ENCODE measurements at places on chromosomes 16 and 17.

DNA sequence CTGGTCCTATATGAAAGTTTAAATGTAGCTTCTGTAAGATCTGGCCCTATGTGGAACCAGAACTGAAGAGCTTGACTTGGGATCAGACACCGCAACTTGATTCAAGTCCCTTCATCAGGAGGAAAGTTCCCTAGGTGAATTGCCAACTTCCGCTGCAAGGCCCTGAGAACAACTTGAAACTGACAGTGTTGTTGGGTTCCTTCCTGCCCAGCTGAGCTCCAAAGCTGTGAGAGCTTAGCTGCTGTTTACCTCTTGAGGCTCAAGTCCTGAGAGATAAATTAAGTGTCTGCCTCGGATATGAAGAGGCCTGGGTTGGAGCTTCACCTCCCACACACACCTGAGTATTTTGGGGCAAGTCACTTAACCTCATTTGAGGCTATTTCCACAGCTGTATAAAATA is 44.7 kb downstream of the REXO5 start:
- DNase-seq: no peak

GRCh38 chr17:70138291-70138865 is 31.0 kb upstream of the KCNJ2 start:
- no peak for DNase-seq

DNA sequence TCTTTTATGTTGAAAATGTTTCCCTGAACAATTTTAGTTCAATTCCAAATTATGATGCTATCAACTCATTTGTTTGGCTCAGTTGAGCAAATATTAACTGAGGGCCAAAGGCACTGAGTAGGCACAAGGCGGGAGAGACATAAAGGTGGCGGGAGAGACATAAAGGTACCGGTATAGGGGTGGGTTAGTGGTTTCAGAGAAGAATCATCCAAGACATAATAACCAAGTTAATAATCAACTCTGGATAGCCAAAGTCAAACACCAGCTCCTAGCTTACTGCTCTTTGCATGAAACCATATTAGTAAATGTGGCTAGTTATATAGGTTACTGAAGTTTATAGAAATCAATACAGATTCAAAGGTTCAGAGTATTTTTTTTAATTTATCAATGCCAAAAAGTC is 91.7 kb downstream of the RPGRIP1L start:
- DNase-seq: no peak

DNA sequence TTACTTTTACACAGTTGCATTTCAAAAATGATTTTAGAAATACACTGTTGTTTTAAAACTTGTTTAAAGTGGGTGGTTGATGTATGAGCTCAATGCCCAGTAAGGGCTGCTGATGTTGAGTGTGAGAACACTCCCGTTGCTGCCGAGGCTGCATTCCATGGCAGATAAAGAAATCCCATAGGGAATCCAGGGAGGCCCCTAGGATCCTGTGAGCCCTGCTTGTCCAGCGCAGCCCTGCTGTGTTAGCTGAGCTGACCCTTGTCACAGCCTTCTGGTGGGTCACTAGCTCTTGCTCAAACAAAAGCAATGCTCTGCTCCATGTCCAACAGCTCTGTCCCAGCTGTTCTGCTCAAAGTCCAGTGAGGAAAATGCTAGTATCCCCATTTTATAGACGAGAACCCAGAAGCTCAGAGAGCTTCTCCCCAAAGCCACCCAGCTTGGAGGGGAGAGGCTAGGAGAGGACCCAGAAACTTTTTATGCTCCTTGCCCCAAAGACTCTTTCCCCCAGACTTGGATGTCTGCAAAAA is 18.6 kb upstream of the COL1A1 start:
- DNase-seq: no peak

- peak; percentile 13 for DNase-seq
These were observed 59.4 kb upstream of the ALOX12 start for GRCh38 chr17:6936370-6937028.

GRCh38 chr16:52069866-52070265 is 477.1 kb downstream of the TOX3 start:
- DNase-seq: peak; percentile 65

DNA sequence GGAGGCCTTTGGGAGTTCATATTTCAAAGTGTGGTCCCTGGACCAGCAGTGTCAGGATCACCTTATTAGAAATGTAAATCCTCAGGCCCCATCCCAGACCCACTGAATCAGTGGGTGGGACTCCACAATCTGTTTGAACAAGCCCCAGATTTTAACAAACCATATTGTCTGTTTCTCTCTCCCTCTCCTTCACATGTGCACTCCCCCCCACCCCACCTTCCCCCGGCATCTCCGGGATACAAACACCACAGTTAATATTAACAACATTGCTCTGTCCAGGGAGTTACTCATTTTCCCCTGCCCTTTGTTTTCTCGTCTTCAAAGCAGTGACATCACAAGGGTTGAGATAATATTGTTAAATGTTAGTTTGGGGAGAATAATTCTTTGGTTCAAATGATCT is 127.3 kb downstream of the KATNIP start:
- DNase-seq: peak; percentile 86

DNA sequence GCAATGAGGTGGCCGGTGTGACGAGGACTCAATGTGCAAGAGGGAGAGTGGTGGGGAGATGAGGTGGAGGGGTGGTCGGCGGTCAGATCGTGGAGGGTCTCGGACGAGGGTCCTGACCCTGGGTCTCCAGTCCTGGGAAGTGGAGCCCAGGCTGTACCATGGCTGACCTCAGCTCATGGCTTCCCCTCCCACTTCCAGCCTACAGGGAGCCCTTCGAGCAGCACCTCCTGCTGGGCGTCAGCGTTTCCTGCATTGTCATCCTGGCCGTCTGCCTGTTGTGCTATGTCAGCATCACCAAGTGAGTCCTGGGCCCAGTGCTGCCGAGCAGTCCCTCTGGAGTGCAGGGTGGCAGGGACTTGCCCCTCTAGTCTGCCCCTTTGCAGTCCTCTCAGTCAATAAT is 41.8 kb downstream of the IL4R start:
- peak; percentile 8 for DNase-seq

DNA sequence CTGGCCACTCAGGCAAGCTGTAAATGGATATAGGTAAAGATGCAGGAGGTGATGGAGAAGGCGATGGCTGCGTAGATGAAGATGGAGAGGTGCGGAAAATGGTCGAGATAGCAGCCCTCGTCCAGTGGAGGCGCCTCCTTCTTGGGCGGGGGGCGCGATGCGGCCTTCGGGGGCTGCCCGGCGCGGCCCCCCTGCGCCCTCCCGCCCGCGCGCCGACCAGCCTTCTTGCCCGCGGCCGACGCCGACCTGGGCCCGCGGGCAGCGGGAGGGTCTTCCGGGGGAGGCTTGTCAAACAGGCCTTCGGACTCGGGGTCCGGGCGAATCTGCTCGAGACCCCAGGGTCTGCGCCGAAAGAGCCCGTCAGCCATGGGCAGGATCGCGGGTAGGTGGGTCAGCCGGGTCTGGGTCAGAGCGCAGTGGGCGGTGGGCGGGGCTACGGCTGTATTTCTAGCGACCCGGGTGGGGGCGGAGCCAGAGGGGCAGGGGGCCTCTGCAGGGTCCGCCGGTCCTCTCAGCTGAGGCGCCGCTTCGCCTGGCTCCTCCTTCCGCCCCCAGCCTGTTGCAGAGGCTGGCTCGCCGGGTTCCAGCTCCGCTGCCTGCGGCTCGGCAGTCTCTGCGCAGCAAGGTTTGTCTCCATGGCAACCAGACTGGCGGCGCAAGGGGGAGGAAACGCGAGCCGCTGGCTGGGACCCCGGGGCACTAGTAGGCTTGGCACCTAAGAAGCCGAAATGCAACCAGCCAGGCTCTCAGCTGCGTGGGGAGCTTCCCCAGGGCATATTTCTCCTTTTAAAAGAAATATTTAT is 14.4 kb downstream of the MIS12 start:
- peak; percentile 95 for DNase-seq

- DNase-seq: no peak
These were observed 63.4 kb downstream of the BRIP1 start for GRCh38 chr17:61799812-61800484.

DNA sequence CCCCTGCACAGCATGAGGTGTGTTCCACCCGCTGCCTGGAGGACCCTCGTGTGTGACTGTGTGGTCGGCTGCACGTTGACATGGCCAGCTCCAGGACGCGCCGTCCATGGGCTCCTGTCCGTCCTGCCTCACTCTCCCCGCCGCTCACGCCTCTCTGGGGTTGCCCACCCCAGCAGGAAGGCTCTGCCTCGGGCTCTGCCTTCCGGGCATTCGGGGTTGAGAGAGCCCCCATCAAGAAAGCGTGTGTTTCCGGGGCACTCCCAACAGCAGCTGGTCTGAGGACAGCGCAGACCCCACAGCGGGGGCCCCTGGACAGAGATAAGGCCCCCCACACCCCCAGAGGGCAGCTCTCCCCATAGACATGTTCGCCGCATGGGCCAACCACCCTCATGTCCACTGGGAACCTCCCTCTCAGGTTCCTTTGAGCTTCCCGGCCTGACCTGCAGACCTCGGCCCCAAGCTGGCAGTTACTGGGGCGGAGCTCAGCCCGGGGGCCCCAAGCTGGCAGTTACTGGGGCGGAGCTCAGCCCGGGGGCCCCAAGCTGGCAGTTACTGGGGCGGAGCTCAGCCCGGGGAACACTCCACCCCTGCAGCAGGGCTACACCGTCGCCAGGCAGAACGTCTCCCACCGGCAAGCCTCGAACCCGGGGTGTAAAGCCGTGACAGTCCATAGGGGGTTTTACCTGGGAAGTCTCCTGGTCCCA is 8.4 kb upstream of the PIEZO1 start:
- DNase-seq: peak; percentile 29

DNA sequence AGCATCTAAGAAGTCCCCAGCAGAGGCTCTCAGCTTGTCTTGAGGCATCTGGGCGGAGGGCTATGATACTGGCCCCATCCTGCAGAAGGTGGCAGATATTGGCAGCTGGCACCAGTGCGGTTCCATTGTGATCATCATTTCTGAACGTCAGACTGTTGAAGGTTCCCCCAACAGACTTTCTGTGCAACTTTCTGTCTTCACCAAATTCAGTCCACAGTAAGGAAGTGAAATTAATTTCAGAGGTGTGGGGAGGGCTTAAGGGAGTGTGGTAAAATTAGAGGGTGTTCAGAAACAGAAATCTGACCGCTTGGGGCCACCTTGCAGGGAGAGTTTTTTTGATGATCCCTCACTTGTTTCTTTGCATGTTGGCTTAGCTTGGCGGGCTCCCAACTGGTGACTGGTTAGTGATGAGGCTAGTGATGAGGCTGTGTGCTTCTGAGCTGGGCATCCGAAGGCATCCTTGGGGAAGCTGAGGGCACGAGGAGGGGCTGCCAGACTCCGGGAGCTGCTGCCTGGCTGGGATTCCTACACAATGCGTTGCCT is at the start of gene CIITA:
TSS of gene CIITA (plus strand) at position 404 of the 543 bp plus-strand sequence. CDS start at position 533, 129 bp downstream.
- peak; percentile 47 for DNase-seq

DNA sequence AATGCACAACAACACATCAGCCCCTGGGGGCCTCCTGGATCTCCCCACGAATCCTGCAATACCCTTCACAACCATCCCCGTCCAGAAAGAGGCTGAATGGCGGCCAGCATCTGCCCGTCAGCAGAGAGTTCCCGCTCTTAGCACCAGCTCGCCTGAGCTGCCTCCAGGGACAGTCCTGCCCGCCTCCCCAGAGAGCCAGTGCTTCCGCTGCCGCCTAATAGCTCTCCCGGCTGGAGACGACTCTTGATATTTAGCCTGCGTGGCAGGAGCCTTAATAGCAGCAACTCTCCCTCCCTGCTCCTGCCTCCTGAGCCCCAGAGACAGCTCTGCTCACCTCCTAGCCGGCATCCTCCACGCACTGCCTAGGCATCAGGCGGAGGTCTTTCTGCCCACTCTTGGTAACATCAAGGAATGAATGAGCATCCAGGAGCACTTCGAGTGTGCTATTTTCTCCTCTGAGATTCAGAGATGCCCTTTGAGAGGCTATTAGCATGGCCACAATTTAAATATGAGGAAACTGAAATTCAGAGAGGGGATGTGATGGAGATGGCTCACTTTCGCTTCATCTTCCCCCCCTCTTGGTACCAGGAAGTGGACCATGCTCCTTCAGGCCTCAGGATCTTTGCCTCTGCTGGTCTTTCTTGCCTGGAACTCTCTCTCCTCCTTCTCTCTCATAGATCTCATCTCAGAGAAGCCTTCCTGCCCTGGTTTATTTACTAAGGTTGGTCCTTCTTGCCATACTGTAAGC is 67.9 kb downstream of the RAI1 start:
- DNase-seq: peak; percentile 87

- no peak for DNase-seq
These were observed 35.0 kb downstream of the BCAS3 start for GRCh38 chr17:60712675-60713074.

- DNase-seq: no peak
These were observed 220.0 kb downstream of the NTN1 start for GRCh38 chr17:9241371-9241712.

DNA sequence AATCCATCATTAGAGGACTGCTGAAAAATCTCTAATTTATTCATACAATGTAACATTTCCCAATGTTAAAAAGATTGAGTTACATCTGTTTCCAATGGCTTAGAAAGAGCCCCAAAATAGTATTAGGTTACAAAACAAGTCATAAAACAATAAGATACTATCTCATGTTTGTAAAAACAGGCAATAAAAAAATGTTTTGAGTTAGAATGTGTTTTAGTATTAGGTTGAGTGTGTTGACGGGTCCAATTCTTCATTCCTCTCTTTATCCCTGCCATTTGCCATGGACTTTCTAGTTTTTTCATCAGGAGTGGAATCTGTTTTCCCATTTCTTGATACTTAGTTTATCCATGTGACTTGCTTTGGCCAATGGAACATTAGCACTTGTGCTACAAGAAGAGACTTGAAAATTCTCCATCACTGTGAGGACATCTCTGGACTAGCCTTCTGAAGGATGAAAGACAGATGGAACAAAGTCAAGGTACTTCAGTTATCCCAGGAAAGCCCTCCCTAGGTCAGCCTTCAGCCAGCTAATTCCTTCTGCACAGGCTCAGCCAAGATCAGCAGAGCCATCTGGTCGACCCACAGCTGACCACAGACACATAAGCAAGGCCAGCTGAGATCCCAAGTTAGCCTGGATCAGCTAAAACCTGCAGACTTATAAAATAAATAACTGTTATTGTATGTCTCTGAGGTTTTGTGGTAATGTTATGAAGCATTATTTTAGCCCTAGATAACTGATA is 83.3 kb downstream of the HS3ST3A1 start:
- DNase-seq: no peak

- peak; percentile 75 for DNase-seq
These were observed 41.0 kb upstream of the SREBF1 start for GRCh38 chr17:17877529-17878358.

- no peak for DNase-seq
These were observed 13.3 kb downstream of the USP22 start for GRCh38 chr17:21029515-21029914.

DNA sequence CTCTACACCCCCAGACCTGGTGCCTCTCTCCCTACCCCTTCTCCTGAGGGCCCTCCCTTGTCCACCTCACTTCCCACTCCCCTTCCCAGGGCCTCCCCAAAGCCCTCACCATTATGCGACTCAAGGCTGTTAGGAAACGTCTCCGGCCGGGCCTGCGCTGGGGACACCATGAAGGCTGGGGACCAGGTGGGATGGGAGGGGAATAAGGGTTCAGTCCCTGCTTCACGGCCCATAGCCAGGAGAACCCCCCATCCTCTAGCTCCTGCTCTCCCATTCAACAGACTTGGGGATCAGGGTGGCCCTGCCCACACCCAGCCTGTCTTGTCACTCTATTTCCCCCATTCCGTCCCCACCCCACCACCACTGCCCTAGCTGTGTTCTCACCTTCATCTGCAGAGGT is 2.1 kb downstream of the NEURL4 start:
- no peak for DNase-seq

Measured in NCI-H69 (cell line).